Hematopoietic multipotent progenitor cell treated with erythropoietin and hydrocortisone succinate and interleukin-3 and kit ligand, for 6 days (in vitro differentiated cells): ENCODE measurements at places on chromosomes 12 and 14.

GRCh38 chr14:34030864-34031263 lies 80.0 kb upstream of the EGLN3 start:
- DNase-seq = no peak

DNA sequence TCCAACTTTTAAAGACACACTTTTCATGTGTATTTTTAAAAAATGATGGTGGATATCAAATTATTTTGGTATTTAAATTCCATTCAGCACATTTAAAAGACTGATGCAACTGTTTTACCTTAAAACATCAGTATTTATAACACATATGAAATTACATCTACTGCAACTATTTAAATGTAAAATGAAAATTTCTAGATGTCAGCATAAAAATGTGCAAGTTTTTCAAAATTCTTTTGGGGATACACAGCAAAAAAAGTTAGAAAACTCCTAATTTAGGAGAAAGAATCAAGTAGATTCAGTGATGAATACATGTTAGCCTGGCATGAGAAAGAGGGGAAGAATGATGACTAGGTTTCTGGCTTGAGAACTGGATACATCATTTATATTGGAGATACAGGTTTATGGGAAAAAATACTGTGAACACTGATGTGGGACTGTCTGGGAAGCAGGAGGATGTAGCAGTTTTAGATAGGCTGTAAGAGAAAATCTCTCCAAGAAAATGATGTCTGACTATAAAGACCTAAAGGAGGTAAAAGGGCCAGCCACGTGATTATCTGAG lies 9.2 kb downstream of the SOS2 start:
- DNase-seq = no peak

DNA sequence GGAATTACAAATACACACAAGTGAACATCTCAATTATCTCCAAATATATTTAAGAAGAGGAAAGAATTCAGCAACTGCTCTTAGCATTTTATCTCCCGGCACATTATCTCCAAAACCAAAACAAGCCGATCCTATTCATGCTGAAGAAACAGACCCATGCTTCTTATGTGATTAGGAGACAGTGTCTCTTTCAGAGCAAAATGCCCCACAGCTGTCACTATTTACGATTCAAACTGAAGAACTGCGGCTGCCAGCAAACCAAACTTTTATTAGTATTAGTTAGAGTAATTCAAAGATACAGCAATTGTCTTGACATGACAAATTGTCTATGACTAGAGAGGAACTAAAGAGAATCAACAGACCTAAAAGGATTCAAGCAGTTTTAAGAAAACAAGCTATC lies 79.4 kb downstream of the SETD3 start:
- peak; percentile 39 for DNase-seq

DNA sequence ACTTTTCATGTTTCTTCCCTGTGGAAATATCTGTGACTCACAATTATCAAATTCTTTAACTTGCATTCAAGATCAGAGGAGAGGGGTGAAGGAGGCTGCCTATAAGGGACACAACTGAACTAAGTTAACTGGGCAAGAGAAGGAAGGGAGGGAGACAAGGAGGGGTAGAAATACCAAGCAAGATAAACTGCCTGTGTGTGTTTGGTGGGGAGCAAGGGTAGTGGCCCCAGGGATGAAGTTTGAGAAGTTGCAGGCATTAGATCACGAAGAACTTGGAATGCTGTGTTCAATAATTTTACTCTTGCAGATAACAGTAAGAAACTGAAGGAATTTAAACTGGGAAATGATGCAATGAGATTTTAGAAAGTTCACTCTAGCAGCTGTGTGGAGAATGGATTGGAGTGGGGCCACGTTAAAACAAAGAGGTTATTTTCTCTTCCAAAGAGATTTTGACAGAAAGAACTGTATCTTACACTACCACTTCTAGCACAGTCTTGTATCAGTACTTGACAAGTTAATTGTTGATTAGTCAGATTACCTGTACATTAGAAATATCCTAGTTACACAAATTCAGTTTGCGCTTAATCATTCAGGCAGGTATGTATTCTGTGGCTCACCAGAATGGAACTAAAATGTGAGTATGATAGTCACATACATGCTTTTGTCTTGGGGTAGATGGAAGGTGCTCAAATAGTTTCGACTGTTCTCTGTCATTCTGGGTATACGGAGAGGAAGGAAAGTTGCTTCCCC lies 7.4 kb downstream of the PKP2 start:
- no peak for DNase-seq

- DNase-seq = no peak
These were observed 79.5 kb downstream of the OTOGL start for GRCh38 chr12:80178846-80179245.

DNA sequence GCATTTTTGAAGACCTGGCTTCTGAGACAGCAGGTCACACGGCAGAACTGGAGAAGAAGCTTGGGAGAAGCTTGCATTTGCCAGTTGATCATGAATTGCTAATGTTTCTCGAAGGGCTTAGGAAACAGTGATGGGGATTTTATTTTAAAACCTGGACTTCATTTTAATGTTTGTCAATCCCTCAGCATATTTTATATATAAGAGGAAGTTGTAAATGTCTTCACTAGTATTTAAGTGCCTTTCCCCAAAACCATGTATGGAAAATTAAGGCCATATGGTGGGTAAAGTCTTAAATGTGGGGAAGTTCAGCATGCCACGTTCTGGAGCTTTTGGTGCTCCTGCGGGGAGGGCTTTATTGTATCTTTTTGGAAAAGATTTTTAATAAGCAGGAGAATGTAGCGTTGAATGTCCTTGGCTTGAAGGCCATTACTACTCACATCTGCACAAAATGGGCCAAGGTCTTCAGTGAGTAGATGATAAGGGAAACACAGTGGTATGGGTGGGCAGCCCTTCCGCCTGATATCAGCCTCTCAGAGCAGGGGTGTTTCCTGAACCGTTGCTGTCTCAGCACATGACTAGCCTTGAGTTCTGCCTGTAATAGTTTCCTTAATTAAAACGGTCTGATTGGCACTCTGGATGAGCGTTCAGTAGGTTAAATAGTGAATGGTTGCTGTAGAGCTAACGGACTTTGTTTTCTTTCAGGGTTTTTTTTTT lies 511.4 kb downstream of the PCNX1 start:
- peak; percentile 84 for DNase-seq

DNA sequence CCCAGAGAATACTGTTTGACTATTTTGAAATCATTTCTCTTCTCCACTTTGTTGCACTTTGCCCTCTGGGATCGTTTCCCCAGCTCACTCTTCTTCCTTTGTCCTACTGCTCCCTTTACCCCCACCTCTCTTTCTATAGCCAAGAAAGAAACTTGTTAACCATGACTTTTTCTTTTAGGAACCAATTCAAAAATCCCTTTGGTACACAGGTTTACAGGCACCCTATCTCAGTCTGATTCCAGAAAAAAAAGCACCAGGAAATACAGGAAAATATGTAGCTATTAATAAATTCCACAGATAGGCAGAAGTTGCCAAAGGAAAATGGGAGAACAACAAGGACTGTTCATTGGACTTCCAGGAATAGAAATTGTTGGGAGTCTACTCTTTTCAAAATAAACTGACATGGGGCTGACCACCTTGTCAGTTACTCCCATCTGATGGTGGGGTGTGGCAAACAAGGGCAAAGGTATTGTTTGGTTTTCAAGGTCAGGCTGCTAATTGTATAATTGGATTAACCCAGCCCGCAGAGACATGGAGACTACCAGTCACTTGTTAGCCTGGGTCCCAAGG lies 82.4 kb downstream of the CRADD start:
- DNase-seq = no peak
